ENCODE measurements at places on chromosomes 11 and 22.

DNA sequence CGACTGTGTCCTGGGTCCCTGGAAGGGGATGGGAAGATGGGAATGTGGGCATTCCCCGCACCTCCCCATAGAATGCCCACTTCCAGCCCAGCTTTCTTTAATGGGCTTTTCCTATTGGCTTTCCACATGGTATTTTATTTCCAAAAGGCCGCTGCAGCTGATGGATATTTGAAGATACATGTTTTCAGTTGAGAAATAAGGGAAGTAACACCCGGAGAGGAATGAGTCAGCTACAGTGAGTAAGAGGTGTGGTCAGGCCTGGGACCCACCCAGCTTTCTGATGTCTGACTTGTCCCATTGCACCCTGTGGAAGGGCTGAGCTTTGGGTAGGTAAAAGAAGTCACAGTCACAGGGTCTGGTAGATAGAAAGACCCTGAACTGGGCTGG is 476.9 kb downstream of the MIAT start:
- no peaks in the 10 kb centered on the region for H3K27me3 ChIP-seq
- peaks cover 17% of the 10 kb centered on the region for H3K4me1 ChIP-seq
- H3K27ac ChIP-seq: peak overlapping the region; percentile 75
- no peak overlapping the region for H3K4me3 ChIP-seq
- H3K36me3 ChIP-seq: no peaks in the 10 kb centered on the region
- peak; percentile 81 for DNase-seq

GRCh38 chr11:44760917-44761550 is 34.3 kb downstream of the TSPAN18 start:
- peaks cover 4% of the 10 kb centered on the region for H3K4me1 ChIP-seq
- no peaks in the 10 kb centered on the region for H3K36me3 ChIP-seq
- H3K27ac ChIP-seq: no peak overlapping the region

DNA sequence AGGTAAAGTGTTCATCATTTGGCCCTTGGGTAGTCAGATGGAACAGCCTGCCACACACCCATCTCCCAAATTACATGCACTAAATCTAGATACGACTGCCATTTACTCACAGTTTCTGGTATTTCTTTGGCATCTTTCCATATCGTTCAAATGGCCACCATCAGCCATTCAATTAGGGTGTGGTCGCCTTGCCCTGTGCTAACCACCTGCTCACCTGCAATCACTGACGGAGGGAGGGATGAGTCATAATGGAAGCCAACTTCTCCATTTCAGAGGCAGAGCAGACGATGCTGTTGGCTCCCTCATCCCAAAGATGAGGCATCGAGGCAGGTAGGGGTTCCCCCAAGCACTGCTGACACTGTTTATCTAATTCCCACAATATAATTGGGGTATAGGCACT is 14.6 kb downstream of the MS4A6A start:
- no peak overlapping the region for H3K27ac ChIP-seq
- no peak overlapping the region for H3K4me3 ChIP-seq
- no peak for DNase-seq
- no peaks in the 10 kb centered on the region for H3K4me1 ChIP-seq
- no peaks in the 10 kb centered on the region for H3K27me3 ChIP-seq
- H3K36me3 ChIP-seq: no peaks in the 10 kb centered on the region

DNA sequence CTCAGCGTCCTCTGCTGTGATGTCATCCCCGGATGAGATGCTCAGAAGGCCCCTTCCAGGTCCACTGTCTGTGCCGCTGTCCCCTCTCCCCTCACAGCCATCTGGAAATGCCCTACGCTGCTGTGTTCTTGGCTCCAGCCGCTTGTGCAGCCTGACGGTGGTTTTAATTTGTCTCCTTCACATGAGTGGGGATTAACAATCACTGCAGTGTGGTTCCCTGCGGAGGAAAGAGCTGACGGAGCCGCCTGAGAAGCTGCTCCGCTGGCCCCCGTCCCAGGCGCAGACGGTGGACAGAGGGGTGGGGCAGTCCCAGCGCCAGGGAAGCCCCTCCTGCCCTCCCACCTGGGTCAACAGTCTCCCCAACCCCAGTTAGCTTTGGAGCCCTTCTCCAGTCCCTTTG is 67.5 kb upstream of the PHF21B start:
- no peaks in the 10 kb centered on the region for H3K36me3 ChIP-seq
- H3K4me1 ChIP-seq: peaks cover 3% of the 10 kb centered on the region
- H3K27me3 ChIP-seq: peaks cover 7% of the 10 kb centered on the region

GRCh38 chr11:15605094-15605493 is 490.4 kb downstream of the INSC start:
- no peak overlapping the region for H3K4me3 ChIP-seq
- H3K27ac ChIP-seq: no peak overlapping the region
- H3K36me3 ChIP-seq: no peaks in the 10 kb centered on the region
- no peak for DNase-seq
- H3K27me3 ChIP-seq: no peaks in the 10 kb centered on the region

DNA sequence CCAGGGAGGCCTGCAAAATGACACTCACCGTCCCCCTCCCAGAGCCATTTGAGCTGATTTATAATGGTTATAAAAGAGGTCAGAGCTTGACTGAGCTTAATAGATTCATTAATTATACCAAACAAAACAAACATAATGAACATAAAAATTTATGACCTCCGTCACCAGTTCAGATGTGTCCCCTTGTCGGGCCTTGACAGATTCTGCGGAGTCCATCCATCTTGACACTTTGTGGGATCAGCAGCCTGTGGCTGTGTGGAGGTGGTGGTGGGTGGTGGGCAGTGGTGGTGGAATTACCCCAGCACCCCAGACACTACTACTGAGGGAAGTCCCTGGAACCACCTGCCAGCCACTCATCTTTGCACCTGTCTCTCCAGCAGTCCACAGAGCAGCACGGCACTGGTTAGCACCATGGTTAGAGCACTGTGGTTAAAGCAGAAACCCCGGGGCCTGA is 83.5 kb downstream of the DSCAML1 start:
- no peak for DNase-seq
- no peaks in the 10 kb centered on the region for H3K36me3 ChIP-seq
- H3K27me3 ChIP-seq: no peaks in the 10 kb centered on the region
- H3K4me1 ChIP-seq: no peaks in the 10 kb centered on the region
- no peak overlapping the region for H3K4me3 ChIP-seq

DNA sequence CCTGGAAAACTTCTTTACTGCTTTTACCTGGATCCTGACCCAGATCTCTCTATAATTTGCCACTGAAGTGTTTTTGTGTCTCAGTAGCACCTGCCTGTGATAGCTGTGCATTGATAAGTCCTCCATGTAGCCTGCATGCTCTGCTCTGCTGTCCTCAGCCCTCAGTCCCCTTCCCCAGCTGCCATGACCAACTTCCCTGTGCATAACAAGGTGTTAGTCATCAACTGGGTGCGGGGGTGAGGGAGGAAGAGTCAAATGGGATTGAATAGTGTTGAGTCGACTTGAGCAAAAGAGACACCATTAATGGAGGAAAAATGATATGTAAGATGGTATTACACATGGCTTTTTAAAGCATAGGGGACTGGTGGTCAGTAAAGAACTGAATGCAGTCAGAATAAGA is 92.2 kb upstream of the PLET1 start:
- no peak overlapping the region for H3K4me3 ChIP-seq
- no peak for DNase-seq
- no peaks in the 10 kb centered on the region for H3K27me3 ChIP-seq
- no peaks in the 10 kb centered on the region for H3K36me3 ChIP-seq

DNA sequence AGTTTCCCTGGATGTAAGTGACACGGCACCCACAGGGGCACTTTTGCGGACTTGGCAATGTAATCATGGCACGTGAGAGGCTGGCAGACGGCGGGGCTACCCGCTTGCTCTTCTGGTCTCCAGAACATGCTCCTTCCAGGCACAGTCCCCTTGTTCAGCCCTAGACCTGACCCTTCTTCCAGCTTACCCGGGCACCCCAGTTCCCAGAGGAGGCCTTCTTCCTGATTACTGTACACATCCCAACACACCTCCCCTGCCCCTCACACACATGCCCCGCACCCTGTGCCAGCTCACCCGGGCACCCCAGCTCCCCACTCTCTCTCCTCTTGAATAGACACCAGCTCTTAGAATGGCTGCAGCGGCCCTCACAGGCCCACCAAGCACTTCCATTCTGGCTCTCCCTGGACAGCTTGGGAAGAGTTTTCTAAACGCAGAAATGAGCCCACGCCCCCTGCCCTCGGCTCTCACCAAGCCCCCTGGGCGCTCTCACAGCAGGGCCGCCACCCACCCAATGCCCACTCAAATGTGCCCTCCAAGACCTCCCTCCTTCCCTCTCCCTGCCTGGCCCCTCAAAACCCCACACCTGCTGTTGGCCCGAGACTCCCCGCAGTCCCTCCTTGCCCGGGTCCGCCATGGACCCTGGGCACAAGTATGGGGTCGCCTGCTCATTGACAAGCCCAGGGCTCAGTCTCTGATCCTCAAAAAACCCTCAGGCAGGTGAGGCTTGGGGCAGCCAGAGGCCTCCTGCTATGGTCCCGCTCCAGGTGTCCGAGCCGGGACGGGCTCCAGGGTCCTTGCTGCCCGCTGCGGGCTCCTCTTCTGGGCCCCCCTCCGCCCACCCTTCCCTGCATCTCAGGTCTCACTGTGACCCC is 88.5 kb downstream of the WNT7B start:
- no peak overlapping the region for H3K4me3 ChIP-seq
- DNase-seq: no peak
- H3K36me3 ChIP-seq: no peaks in the 10 kb centered on the region
- H3K27ac ChIP-seq: no peak overlapping the region

DNA sequence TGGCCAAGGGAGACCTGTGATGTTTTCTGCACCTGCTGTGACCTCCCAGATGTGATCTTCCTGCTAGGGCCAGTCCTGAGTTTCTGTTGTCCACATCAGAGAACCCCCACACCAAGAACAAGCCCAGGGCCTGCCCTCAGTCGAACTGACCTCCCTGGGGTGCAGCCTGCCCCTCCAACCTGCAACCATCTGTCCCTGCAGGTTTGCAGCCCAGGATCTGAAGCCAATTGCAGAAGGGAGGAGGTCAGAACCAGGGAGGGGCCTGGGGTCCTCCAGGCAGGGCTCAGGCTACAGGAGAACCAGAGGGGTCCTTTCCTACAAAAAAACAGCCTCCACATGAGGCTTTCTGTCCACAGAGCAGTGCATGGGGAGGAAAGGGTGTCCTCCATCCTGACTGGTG is 807 bp downstream of the TRIM3 start:
- peaks cover 16% of the 10 kb centered on the region for H3K4me1 ChIP-seq
- H3K4me3 ChIP-seq: peak overlapping the region; percentile 89
- DNase-seq: no peak
- H3K27me3 ChIP-seq: no peaks in the 10 kb centered on the region

GRCh38 chr11:95358511-95359340 is 127.7 kb upstream of the SESN3 start:
- no peaks in the 10 kb centered on the region for H3K27me3 ChIP-seq
- peak; percentile 6 for DNase-seq

GRCh38 chr11:69075421-69076128 is 26.8 kb downstream of the TPCN2 start:
- peaks cover 9% of the 10 kb centered on the region for H3K36me3 ChIP-seq
- H3K27me3 ChIP-seq: no peaks in the 10 kb centered on the region
- no peak overlapping the region for H3K4me3 ChIP-seq
- H3K4me1 ChIP-seq: peaks cover 15% of the 10 kb centered on the region
- peak; percentile 100 for DNase-seq

DNA sequence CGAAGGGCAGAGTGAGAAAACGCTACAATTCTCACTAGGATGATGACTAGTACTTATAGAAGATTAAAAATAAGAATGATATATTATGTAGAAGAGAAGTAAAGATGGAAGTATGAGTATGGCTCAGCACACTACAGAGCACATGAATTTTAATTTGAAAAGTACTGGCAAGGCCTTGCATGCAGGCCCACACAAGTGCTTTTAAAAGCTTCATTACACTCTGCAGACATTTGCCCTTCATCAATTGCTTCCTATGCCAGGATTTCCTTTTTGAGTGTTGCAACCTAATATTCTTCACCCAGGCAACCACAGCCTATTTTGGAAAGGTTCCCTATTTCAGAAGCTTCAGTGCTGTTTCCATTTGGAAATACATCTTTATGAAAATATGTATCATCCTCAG is 81.1 kb downstream of the LARGE2 start:
- peak; percentile 58 for DNase-seq
- H3K27me3 ChIP-seq: no peaks in the 10 kb centered on the region
- no peak overlapping the region for H3K27ac ChIP-seq
- no peak overlapping the region for H3K4me3 ChIP-seq
- no peaks in the 10 kb centered on the region for H3K36me3 ChIP-seq

- no peaks in the 10 kb centered on the region for H3K36me3 ChIP-seq
- H3K27me3 ChIP-seq: peaks cover 17% of the 10 kb centered on the region
- no peak overlapping the region for H3K4me3 ChIP-seq
- no peaks in the 10 kb centered on the region for H3K4me1 ChIP-seq
Observed at GRCh38 chr11:76642341-76642740, 28.2 kb downstream of the LRRC32 start.

DNA sequence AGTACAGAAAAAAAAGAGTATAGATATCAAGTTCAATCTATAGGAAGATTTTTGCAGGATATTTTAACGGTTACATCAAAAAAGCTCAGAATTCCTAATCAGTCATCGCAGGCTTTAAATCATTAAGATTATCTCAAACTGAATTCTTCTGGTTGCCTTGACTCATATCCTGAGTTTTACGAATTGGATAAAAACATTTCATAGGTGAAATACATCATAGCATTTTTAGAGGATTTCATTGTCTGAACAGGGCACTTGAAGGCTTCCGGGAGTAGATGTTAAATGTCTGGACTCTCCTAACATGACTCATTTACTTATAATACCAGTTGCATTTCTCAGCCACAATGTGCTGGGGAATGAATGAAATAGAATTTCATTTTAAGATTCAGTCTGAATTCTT is 2216.6 kb upstream of the RAG2 start:
- DNase-seq: peak; percentile 92
- no peak overlapping the region for H3K4me3 ChIP-seq
- no peaks in the 10 kb centered on the region for H3K4me1 ChIP-seq

GRCh38 chr11:113881856-113882255 is 6.5 kb upstream of the USP28 start:
- no peak for DNase-seq
- no peak overlapping the region for H3K27ac ChIP-seq
- no peaks in the 10 kb centered on the region for H3K36me3 ChIP-seq
- no peaks in the 10 kb centered on the region for H3K27me3 ChIP-seq

DNA sequence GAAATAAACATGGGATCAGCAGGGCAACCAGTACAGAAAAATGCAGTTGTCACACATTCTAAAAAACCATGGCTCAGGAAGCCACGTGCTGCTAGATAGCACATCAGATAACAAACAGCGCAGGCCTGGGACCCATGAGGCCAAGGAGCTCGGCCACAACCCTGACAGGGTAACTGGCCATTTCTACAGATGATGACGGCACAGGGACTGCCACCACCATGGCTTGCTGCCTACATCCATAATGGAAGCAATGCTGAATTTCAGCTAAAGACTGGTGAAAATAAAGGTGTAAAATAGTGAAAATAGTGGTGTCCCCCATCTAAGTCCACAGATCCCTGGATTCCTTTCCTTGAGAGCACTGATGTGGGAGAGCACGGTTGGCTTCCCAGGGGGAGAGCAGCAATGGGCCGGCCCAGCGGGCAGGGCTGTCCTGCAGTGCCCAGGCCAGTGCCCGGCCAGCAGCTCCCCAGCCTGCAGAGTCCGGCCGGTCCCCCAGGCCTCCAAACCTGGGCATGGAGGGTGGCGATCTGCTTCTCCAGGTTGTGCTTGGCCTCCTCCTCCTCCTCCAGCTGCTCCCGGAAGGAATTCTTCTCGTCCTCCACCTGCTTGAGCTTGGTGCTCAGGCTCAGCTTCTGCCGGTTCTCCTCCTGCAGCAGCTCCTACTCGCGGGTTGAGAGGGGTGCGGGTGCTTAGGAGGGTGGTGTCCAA is 40.0 kb downstream of the APOL1 start:
- no peak for DNase-seq
- H3K27me3 ChIP-seq: no peaks in the 10 kb centered on the region
- no peak overlapping the region for H3K4me3 ChIP-seq
- H3K4me1 ChIP-seq: no peaks in the 10 kb centered on the region
- H3K27ac ChIP-seq: no peak overlapping the region
- peaks cover 76% of the 10 kb centered on the region for H3K36me3 ChIP-seq

GRCh38 chr11:69374110-69374945 is 80.4 kb downstream of the MYEOV start:
- H3K27me3 ChIP-seq: no peaks in the 10 kb centered on the region
- DNase-seq: no peak
- no peak overlapping the region for H3K4me3 ChIP-seq
- H3K36me3 ChIP-seq: no peaks in the 10 kb centered on the region
